Lower lobe of right lung (tissue), 2 donors: ENCODE measurements at places on chromosomes 1 and 21. TPM values are rescaled to one million over a fixed set of nuclear protein-coding genes. Genes with fewer than 3 reads are reported as not detected.
A peak's percentile ranks its signal among the peaks of the same experiment; 100 is the strongest.

Gene TNFRSF4
- total RNA-seq, result 3.0 TPM

GRCh38 chr1:155321639-155322503, 1.2 kb downstream of the RUSC1 start:
- no peak for DNase-seq

DNA sequence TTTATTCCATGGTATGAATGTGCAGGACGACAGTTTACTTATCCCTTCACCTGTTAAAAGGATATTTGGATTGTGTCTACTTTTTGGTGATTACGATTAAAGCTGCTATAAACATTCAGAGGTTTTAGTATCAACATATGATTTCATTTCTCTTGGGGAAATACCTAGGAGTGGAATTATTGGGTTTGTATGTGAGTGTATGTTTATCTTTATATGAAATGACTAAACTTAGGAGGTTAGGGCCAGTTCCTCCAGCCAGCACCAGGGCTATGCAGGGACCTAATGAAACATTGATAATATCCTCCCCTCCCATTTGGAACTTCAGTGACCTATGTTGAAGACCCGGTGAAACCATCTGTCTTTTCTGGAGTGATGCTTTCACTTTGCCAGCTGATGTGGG, 13.8 kb downstream of the TMEM51 start:
- no peak for DNase-seq

GRCh38 chr1:3030663-3031381, 9.6 kb downstream of the ACTRT2 start:
- peak; percentile 24 for DNase-seq

GRCh38 chr1:226761322-226761721, 22.2 kb upstream of the ITPKB start:
- DNase-seq, result no peak

Gene HCRTR1
- total RNA-seq, result not detected

DNA sequence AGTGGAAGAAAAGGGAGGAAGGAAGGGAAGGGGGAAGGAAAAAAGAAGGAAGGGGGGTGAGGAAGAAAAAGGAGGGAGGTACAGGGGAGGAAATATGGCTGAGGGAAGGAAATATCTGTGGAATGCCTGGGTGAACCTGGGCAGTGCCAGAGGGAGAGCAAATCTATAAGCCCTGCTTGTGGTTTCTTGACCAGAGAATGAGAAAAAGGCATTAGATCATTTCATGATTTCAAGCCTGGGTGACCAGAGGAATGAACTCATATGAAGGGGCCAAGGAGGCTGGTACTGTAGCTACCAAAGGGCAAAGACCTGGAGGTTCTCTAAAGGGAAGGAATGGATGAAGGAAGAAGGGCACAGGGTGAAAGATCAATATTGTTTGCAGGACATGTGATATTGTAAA, 31.4 kb downstream of the GNG12 start:
- DNase-seq, result no peak

Gene GLUL
- 1,362 TPM for total RNA-seq

Gene ARHGEF2
- total RNA-seq, result 252 TPM

GRCh38 chr1:68270951-68271350, 38.6 kb upstream of the WLS start:
- DNase-seq, result no peak

Gene OR2AK2
- not detected for total RNA-seq

Gene KRTAP12-1
- total RNA-seq, result not detected

DNA sequence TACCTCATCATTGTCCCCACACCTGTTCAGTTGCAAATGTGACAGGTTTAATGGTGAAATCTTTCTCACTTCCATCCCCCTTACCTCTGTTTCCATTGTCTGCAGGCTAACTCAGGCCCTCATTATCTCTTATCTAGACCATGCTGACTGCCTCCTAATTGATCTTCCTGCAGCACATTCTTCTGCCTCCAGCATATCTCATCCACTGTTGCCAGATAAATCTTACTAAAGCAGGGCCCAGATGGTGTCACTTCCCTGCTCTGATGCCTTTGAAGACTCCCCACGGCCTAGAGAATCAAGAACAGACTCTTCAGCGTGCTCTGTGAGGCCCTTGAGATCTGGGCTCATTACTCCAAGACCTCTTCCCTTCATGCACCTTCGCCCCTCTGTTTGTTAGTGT, 230.1 kb downstream of the DUSP10 start:
- no peak for DNase-seq

DNA sequence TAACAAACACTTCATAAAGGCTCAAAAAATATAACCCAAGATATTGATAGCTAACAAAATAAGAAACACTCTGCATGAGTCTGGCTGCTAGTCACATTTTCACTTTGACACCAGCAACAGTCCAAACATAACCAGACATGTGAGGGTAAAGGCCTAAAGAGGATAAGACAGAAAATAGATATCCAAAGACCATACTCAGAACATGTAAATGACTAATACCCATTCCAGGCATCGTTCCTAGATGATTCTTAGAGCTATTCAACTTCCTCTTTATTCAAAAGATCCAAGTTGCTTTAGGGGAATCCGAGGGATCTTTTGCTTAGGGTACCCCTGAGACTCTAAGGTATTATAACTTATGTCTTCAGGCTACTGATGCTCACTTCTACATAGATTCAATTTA, 5.1 kb downstream of the COL24A1 start:
- DNase-seq, result no peak

- DNase-seq, result no peak
Measured at GRCh38 chr1:220764757-220765156, 16.6 kb downstream of the MTARC2 start.

Gene RGSL1
- not detected for total RNA-seq

GRCh38 chr1:177998696-177999631, 29.1 kb upstream of the SEC16B start:
- DNase-seq, result no peak

DNA sequence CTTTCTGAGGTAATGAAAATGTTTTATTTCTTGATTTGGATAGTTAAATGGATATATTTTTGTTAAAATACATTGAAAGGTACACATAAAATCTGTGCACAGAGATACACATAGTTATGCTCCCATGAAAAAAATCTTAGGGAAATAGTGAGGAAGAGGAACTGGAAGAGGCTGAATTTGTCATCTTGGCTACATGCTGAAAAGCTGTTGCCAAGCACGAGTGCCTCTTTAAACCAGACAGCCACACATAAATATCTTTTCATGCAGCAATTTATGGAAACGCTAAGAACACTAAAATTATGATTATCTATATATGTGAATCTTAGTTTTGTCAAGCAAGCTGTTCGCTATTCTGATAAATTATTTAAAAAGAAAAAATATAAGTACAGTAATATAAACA, 12.8 kb upstream of the ADAR start:
- DNase-seq, result no peak

DNA sequence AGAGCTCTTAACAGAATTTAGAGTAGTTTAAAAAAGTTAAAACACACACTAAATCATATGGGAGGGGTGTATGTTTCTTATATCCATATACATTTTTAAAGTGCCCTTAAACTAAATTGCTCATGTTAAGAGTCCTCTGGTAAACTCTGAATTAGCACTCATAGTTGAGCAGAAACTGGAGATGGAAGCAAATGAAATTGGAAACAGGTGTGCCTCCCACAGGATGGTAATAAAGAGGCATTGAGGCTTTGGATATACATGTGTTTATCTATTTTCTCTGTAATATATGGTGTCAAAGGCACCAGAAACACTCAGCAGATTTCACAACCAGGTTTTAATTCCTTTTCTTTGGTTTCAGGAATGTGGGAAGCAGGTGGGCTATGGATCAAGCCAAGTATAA, 188.6 kb downstream of the HS2ST1 start:
- no peak for DNase-seq

- no peak for DNase-seq
Measured at GRCh38 chr1:116019653-116020253, 43.4 kb downstream of the SLC22A15 start.

- no peak for DNase-seq
Measured at GRCh38 chr21:29616209-29616751, 317.6 kb downstream of the BACH1 start.

- no peak for DNase-seq
Measured at GRCh38 chr1:101849356-101849755, 147.4 kb downstream of the OLFM3 start.

- no peak for DNase-seq
Measured at GRCh38 chr1:92820024-92820423, 11.8 kb upstream of the RPL5 start.

GRCh38 chr1:91714867-91715381, 171.0 kb downstream of the TGFBR3 start:
- DNase-seq, result no peak
